ENCODE measurements at places on chromosomes 3 and 15.

GRCh38 chr3:64645243-64645642 is 42.6 kb downstream of the ADAMTS9 start:
- DNase-seq = no peak

- no peak for DNase-seq
These were observed 16.8 kb downstream of the BMF start for GRCh38 chr15:40091861-40092255.

- DNase-seq = no peak
These were observed 19.5 kb downstream of the BMF start for GRCh38 chr15:40088929-40089755.

GRCh38 chr3:127794402-127794801 is 27.9 kb downstream of the MGLL start:
- no peak for DNase-seq

DNA sequence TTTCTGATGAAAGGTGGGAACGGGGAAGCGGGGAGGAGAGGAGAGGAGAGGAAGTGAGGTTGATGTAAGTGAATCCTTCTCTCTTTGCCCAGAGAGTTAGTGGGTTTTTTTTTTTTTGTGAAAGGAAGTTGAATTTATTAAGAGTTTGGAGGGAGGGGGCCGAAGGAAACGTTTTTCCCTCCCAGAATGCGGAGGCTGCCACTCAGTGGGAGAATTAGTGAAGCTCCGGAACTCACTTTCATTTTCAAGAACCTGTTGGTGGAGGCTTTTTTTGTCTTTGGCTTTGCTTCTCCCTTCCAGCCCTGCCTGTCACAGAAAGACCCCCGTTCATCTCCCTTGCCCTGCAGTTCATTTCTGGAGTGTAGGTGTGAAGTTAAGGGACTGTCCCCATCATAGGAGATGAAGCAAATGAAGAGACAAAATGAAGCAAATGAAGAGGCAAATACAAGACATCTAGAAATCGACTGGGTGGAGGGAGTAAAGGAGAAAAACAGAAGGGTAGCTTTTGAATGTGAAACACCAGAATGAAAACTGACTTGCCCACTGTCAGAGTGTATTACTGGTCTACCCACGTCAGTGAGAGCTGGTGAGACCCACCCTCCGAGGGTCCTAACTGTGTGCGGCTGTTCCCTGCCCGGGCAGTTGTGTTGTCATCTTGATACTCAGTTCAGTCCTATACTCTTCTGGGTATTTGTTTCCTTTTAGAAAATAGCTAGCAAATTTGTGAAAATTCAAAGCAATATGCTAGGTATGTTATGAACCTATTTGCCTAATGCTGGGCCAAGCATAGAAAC is 91.5 kb downstream of the ITPR1 start:
- no peak for DNase-seq

- no peak for DNase-seq
These were observed 908 bp upstream of the RAB43 start for GRCh38 chr3:129122412-129123011.

GRCh38 chr3:78641703-78642102 is 1126.1 kb downstream of the ROBO1 start:
- no peak for DNase-seq

- DNase-seq = no peak
These were observed 24.6 kb upstream of the MCCC1 start for GRCh38 chr3:183123891-183124290.

DNA sequence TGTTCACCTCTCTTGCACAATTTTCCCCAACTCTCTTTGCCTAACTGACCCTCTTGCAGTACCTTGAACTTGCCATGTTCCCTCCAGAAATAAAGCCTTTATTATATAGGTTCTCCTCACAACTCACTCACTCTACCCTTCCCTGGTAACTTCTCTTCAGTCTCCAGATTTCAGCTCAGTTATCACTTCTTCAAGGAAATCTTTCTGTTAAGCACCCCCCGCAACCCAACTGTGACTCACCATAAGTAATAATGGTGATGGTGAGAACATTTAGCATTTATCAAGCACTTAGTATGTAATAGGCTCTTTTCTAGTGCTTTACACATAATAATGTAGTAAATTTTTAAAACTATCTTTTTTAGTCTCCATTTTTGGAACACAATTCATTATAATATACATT is 8.1 kb upstream of the OR5K1 start:
- DNase-seq = no peak

GRCh38 chr3:19171794-19172193 is 23.5 kb downstream of the KCNH8 start:
- no peak for DNase-seq

- DNase-seq = no peak
These were observed at the start of gene PLA2G4B for GRCh38 chr15:41838400-41838897. Gene PLA2G4B (plus strand): TSS chr15:41838847. CDS start chr15:41838914, 67 bp downstream.

DNA sequence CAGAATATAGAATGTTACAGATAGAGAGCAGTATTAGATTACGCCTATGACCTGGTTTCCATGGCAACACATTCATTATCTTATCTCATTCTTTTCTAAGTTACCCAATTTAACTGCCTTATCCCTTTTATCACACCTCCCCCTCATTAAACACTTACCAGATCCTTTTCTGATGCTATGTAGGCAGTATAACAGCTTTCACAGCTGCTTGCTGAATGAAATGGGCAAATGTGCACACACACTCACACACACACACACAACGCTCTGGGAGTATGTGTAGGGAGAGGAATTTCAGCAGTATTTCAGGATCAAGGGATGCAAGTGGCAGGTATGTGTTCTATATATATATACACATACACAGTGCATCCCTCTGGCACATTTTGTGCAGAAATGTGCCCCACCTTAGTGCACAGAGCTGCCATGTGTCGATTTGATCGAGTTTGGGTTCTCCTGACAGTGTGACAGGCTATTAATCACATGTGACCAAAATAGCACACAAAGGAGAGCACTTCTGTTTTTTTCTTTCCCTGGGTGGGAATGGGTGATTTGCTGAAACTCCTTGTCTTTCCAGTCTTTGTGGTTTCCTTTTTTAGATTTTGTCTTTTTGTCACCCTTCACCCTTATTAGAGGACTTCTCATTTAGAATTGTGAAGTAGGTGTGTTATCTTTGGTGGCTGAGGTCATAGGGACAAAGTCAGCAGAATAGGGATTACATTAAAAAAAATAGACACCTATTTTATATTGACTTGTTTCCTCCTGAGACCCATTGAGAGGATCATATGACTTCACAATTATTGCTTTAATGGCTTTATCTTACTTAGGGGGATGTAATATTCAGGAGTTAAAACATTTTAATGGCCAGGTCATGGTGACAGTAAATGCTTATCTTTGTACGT is 553.7 kb downstream of the PDCD6IP start:
- no peak for DNase-seq

- DNase-seq = no peak
These were observed 35.0 kb downstream of the BTLA start for GRCh38 chr3:112464264-112464663.

GRCh38 chr15:40104296-40104864 is 4.3 kb downstream of the BMF start:
- no peak for DNase-seq

GRCh38 chr3:114741066-114741465 is 406.0 kb downstream of the ZBTB20 start:
- DNase-seq = no peak

DNA sequence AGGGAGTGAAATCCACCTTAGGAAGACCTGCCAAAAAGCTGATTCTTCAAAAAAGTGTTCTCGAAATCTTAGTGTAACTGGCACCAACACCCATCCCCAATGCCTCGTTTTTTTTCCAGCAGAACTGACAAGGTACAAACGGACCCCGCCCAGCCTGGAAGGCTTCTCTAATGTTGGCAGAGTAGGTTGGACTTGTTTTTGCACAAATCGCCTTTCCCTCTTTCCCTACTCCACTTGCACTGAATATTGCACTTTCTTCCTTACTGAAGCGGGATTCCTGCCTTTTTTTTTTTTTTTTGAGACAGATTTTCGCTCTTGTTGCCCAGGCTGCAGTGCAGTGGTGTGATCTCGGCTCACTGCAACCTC is 544 bp upstream of the TIMMDC1 start:
- no peak for DNase-seq

DNA sequence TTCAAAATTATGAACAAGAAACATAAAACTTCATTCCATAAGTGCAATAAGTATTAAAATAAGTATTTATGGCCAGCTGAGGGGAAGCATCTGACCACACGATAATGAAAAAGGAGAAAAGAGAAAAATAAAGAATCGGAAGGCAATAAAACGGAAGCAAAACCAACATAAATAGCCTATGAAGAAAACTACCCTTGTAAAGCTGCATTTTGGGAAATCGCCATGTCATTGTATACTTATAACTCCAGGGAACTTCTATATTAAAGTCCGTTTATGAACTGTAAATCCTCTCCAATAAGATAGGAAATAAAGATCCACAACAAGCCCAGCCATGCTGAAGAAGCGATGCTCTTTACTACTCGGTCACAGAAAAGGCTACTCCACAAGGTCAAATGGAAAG is 47.7 kb downstream of the MORC1 start:
- no peak for DNase-seq

DNA sequence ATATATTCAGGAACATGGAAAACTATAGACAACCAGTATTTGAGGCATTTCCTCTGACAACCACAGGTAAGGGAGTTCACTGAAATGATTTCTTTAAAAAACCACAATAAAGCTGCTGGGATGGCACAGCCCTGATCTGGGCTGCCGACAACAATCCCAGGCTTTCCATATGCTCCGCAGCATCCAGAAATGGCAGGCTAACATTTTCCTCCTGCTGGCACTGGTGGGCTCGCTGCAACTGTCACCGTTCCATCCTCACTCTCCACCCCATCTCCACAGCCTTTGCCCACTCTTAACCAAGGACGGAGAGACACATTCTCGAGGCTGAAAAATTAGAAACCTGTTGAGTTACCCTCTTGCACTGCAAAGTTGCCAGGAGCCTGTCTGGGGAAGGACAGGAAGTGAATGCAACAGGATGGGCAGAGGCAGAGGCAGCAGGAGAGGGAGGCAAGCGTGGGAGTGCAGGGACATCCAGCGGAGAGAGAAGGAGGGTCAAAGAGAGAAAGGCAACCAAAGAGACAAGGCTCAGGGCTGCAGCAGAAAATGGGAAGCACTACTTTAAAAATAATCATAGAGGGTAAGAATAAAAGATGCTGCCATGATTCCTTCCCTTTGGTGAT is 79.0 kb upstream of the ARRDC4 start:
- DNase-seq = no peak

- no peak for DNase-seq
These were observed 14.1 kb downstream of the TBC1D21 start for GRCh38 chr15:73887481-73887880.

DNA sequence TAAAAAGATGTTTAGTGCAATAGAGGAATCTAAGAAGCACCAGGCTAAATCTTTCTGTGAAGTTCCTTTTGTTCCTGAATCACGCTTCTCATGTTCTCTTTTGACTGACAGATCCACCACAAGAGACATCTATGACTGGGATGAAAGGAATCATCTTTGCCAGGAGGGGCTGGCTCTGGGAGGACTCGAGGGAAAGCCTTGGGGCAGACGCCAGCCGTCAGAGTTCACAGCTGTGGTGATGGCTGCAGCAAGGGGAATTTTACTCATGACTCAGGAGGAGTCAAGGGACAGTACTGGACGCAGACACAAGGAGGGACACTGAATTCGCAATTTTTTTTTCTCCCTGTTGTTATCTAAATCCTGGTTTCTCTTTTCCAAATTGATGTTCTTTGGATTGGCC is 38.7 kb downstream of the C3orf38 start:
- DNase-seq = no peak

DNA sequence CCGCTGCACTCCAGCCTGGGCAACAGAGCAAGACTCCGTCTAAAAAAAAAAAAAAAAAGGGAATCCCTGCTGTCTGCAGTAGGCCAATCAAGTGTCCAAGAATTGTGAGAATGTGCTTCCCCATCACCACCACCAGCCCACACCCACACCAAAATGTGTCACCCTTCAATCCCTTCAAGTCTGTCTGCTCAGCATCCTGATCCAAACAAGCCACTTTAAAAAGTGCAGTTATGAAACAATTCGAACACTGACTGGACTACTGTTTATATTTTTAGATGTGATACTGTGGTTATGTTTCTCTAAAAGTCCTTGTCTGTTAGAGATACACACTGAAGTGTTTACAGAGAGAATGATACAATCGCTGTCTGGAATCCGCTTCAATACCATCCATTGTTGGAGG is 78.1 kb upstream of the CGNL1 start:
- no peak for DNase-seq

DNA sequence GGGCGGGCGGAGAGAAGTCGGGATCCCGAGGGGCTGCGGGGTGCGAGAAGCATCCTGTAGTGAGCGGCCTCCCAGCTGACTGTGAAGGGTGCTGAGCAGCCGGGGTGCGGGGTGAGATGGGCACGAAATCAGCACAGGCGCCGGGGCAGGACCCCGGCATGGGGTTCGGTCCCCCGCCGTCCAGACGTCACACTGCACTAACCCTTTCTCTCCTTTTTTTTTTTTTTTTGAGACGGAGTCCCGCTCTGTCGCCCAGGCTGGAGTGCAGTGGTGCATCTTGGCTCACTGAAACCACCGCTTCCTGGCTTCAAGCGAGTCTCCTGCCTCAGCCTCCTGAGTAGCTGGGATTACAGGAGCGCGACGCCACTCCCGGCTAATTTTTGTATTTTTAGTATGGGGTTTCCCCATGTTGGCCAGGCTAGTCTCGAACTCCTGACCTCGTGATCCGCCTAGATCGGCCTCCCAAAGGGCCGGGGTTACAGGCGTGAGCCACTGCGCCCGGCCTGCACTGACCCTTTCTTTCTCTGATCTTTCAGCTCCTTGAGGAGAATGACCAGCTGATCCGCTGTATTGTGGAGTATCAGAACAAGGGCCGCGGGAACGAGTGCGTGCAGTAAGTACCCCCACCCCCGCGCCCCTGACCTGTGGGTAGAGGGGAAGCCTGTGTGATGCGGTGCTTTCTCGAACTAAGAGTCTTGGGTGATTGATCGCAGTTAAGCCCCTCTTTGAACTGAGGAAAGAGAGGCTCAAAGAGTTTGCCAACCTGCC is 513 bp downstream of the SS18L2 start:
- DNase-seq = no peak

- no peak for DNase-seq
These were observed 28.3 kb downstream of the CYP19A1 start for GRCh38 chr15:51310064-51310463.

Data from activated T-helper 1 cell treated with anti-CD3 and anti-CD28 coated beads, Interleukin-2, amount 50 U/mL, for 16 hours (primary cell).